CD4-positive, alpha-beta T cell (primary cell): ENCODE measurements at places on chromosomes 6 and 20. TPM values are rescaled to one million over a fixed set of nuclear protein-coding genes. Genes with fewer than 3 reads are reported as not detected.

DNA sequence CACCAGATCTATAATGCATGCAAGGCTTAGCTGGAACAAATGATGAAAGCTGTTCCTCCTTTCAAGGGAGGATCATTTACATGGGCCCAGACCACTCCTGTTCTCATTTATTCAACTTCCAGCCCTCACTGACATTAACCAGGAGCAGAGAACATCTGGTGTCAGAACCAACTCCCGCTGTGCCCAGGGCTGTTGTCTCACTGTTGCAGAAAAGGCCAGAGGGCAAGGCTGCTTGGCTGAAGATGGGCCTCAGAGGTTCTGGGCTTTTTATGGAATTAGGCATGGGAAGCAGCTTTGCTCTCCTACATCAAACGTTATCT, 164.2 kb downstream of the GMPR start:
- DNase-seq: no peak

- no peak for DNase-seq
These were observed 55.7 kb upstream of the NKX2-2 start for GRCh38 chr20:21569586-21569985.

- DNase-seq: no peak
These were observed 221.1 kb downstream of the EYA2 start for GRCh38 chr20:47115694-47116093.

- DNase-seq: no peak
These were observed 42.6 kb upstream of the MRGBP start for GRCh38 chr20:62753626-62754025.

GRCh38 chr6:160253714-160254113, 4.9 kb downstream of the SLC22A2 start:
- DNase-seq: no peak

Gene THBS2
- not detected for total RNA-seq
